PC-3 (cell line): ENCODE measurements at places on chromosomes 7 and 10. TPM values are rescaled to one million over a fixed set of nuclear protein-coding genes. Genes with fewer than 3 reads are reported as not detected.

DNA sequence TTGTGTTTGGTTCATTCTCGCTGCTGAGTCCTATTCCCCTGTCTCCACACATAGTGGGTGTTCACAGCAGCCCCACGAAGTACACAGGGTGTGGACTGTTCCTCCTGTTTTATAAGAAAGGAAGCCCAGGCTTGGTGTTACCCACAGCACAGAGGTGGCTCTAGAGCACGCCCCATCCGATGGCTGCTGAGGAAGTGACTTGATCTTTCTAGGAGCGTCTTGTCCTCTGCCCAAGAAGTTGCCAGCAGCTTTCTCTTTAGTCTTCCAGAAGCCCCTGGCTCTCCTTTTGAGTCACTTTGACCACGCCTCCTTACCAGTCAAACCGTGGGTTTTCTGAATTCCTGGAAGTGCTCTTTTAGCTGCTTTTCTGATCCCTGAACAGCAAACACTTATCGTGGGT lies 94.0 kb downstream of the GRK5 start:
- no peak for DNase-seq
- no peaks in the 10 kb centered on the region for H3K27me3 ChIP-seq
- peaks cover 54% of the 10 kb centered on the region for H3K4me1 ChIP-seq
- H3K27ac ChIP-seq = no peak overlapping the region
- H3K4me3 ChIP-seq = no peak overlapping the region

- no peak for DNase-seq
- H3K36me3 ChIP-seq = no peaks in the 10 kb centered on the region
- no peak overlapping the region for H3K27ac ChIP-seq
- H3K27me3 ChIP-seq = no peaks in the 10 kb centered on the region
Measured at GRCh38 chr7:11788568-11788967, 43.4 kb downstream of the THSD7A start.

- H3K27ac ChIP-seq = no peak overlapping the region
- no peaks in the 10 kb centered on the region for H3K36me3 ChIP-seq
- peak; percentile 66 for DNase-seq
- no peak overlapping the region for H3K4me3 ChIP-seq
- H3K27me3 ChIP-seq = no peaks in the 10 kb centered on the region
Measured at GRCh38 chr7:24882989-24883621, 96.9 kb downstream of the OSBPL3 start.

DNA sequence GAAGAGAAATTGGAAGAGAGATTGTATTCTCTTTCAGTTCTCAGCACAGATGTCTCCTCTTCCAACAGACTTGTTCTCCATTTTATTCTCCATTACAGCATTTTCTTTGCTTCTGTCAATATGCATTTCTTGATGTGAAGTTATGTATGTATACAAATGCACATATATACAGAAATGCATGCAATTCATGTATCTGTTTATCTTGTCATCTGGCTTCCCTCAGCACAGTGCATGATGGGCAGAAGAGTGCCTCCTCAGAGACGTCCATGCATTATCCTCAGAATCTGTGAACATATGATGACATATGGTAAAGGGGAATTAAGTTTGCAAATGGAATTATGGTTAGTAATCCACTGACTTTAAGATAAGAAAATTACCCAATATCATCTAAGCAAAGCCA lies 106.7 kb upstream of the VWC2 start:
- H3K27me3 ChIP-seq = peaks cover 19% of the 10 kb centered on the region
- H3K27ac ChIP-seq = no peak overlapping the region
- H3K4me1 ChIP-seq = no peaks in the 10 kb centered on the region
- no peaks in the 10 kb centered on the region for H3K36me3 ChIP-seq
- H3K4me3 ChIP-seq = no peak overlapping the region

DNA sequence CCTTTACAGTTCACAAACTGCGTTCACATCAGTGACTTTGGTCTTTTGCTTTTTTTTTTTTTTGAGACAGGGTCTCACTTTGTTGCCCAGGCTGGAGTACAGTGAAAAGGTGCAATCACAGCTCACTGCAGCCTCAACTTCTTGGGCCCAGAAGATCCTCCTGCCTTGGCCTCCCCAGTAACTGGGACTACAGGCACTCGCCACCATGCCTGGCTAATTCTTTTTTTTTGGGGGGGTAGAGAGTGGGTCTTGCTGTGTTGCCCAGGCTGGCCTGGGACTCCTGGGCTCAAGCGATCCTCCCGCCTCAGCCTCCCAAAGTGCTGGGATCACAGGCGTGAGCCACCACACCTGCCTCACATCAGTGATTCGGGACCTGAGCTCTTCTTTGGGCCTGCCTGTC lies 35.7 kb upstream of the UNCX start:
- peaks cover 10% of the 10 kb centered on the region; the same call in 1 of the 2 replicates for H3K4me1 ChIP-seq
- H3K36me3 ChIP-seq = no peaks in the 10 kb centered on the region
- no peak for DNase-seq
- H3K27me3 ChIP-seq = no peaks in the 10 kb centered on the region

FAM180A gene
- total RNA-seq = not detected in 2 replicates

GRCh38 chr7:147756300-147756699 lies 834.3 kb upstream of the C7orf33 start:
- H3K27ac ChIP-seq = no peak overlapping the region
- H3K4me1 ChIP-seq = no peaks in the 10 kb centered on the region
- no peaks in the 10 kb centered on the region for H3K36me3 ChIP-seq

ABCB1 gene
- not detected in 2 replicates for total RNA-seq

NUTM2E gene
- total RNA-seq = 0.58 TPM in 1 of 2 replicates, not detected in the other

DNA sequence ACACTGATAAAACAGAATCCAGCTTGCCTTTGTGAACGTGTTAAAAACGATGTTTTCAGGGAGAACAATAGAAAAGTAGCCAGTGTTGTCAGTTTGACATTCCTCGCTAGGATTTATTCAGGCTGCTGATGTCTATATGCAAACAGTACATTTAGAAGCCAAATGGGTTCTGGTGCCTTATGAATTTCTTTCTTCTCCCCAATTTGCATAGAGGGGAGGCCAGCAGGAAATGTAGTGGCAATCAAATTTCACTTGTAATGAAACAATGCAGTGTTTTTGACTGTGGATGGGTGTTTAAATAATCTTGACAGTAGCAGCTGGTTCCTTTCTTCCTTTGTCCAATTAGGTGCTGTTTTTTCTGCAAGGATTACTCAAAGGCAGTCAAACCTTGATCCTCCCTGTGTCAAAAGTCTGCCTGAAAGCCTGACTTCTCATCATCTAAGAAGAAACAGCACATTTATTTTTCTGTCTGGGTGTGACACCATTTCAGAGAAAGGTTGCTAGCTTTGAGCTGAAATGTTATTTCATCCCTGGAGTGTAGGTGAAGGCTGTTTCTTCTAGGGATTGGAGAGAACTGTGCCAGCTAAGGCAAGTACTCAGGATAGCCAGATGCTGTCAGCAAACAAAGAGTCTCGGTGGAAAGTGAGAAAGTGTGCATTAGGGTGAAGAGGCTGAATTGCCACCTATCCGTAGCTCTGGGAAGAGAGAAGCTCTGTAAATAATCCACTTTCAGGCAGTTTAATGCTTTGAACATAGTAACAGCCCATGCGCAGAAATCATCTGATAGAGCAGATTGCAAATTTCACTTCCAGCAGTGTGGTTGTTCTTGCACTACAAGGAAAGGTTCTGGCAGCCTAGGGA lies 36.6 kb upstream of the ZNRF2 start:
- H3K27ac ChIP-seq = no peak overlapping the region
- H3K36me3 ChIP-seq = no peaks in the 10 kb centered on the region
- H3K4me3 ChIP-seq = no peak overlapping the region
- H3K4me1 ChIP-seq = no peaks in the 10 kb centered on the region

GRCh38 chr7:48041653-48041970 lies 6.3 kb downstream of the C7orf57 start:
- peak overlapping the region; percentile 55 for H3K27ac ChIP-seq
- H3K4me3 ChIP-seq = no peak overlapping the region
- DNase-seq = peak; percentile 52
- H3K36me3 ChIP-seq = no peaks in the 10 kb centered on the region
- peaks cover 22% of the 10 kb centered on the region for H3K4me1 ChIP-seq
- H3K27me3 ChIP-seq = no peaks in the 10 kb centered on the region

DNA sequence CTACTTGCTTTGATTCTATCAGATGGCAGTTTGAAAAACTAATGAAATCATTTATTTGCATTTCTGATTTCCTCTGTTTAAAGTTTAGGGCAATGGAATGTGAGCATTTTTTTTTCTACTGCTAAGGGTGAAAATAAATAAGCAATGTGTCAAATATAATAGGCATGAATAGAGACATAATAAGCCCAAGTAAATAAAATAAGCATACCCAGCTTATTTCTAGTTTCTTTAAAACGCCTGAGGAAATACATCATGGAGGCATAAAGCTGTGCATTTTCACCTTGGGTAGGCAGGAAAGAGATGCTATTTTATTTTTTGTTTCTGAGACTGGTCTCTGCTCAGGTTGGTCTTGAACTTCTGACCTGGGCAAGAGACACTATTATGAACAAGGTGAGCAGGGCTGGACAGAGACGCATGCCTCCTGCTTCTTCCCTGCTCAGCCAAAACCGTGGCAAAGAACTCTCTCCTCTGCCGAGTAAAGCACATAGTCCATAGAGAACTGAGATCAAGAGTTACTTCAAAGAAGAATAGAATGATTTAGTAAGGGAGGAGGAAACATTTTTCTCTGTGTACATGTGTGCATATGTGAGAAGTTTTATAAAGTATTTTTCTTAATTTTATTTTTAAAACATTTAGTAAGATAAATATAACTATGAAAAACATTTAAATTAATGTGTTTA lies 138.1 kb downstream of the GNAI1 start:
- DNase-seq = no peak
- H3K27ac ChIP-seq = no peak overlapping the region
- peaks cover 13% of the 10 kb centered on the region for H3K4me1 ChIP-seq
- no peak overlapping the region for H3K4me3 ChIP-seq
- H3K36me3 ChIP-seq = no peaks in the 10 kb centered on the region
- H3K27me3 ChIP-seq = no peaks in the 10 kb centered on the region

DNA sequence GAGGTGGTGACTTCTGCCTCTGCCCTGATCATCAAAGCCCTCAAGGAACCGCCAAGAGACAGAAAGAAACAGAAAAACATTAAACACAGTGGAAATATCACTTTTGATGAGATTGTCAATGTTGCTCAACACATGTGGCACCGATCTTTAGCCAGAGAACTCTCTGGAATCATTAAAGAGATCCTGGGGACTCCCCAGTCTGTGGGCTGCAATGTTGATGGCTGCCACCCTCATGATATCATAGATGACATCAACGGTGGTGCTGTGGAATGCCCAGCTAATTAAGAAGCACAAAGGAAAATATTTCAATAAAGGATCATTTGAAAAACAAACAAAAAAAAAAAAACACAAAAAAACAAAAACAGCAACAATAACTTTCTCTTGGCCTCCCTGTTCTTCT lies 59.5 kb upstream of the TOMM7 start:
- H3K36me3 ChIP-seq = no peaks in the 10 kb centered on the region
- H3K4me1 ChIP-seq = no peaks in the 10 kb centered on the region

DNA sequence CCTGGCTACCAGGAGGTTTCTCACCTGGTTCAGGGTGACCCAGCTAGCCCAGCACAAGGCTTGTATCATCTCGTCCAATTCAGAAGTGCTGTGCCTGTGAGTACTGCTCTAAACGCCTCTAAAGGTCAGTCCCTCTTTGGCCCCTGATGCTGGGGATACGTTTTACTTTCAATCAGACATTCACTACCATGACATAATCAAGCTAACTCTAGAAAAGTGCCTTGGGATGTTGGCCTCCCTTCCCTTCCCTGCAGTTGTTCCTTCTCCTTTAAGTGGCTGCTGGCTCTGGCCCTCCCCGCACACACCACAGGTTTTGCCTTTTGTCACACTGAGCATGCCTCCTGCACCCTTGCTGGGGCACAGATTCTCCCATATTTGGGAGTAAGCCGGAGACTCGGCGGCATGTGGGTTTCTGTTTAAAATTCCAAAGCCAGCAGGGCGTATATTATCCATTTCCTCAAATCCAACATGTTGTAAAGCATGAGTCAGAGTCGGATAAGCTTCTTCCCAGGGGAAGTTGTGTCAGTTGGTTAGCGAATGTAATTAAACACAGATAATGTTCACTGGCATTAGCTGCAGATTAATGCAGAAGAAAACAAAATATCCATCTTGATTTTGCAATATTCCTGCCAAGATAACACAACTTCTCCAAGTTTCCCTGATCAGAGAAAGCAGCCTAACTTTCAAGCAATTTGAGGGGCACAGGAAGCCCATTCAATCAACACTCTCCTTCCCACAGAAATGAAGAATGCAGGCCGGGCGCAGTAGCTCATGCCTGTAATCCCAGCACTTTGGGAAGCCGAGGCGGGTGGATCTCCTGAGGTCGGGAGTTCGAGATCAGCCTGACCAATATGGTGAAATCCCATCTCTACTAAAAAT lies 31.8 kb upstream of the VCL start:
- peaks cover 27% of the 10 kb centered on the region for H3K4me1 ChIP-seq
- peak overlapping the region; percentile 6 for H3K4me3 ChIP-seq
- DNase-seq = peak; percentile 100
- H3K27me3 ChIP-seq = no peaks in the 10 kb centered on the region
- no peaks in the 10 kb centered on the region for H3K36me3 ChIP-seq

DNA sequence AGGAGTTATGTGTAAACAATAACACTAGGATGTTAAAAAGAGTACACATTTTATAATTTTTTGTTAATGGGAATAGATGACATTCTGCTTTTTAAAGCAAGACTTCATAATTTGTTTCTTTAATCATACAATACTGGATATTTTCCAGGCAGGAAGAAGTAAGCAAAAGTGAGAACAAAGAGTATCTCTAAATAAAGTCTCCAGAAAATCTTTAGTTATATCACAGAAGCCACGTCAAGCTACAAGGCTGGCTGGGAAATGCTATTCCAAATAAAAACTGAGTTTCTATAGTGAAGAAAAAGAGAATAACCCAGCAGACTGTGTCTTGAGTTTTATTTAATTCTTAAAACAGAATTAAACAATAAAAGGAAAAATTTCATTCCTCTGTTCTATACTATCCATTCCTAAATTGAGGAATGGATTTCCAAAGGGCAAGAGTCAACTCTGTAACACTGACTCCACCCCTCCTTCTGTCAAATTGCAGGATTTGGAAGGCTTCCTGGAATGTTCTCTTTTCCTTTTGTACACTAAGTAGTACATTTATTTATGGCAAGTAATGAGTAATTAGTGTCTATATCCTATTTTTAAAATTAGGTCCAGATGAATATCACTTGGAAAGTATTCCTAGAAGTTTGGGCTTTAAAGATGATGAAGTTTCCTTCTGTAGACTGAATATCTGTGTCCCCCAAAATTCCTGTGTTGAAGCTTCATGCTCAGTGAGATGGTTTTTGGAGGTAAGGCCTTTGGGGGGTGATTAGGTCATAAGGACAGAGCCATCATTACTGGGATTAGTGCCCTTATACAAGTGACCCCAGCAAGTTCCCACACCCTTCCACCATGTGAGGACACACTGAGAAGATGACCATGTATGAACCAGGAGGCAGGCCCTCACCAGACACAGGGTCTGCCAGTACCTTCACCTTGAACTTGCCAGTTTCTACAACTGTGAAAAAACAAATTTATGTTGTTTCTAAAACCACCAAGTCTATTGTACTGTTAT lies 290.9 kb downstream of the CRPPA start:
- H3K4me1 ChIP-seq = peaks cover 23% of the 10 kb centered on the region
- H3K27ac ChIP-seq = peak overlapping the region; percentile 55
- peak; percentile 26 for DNase-seq
- peak overlapping the region; percentile 42; the same call in 1 of the 2 replicates for H3K4me3 ChIP-seq
- H3K36me3 ChIP-seq = no peaks in the 10 kb centered on the region

ASAH2 gene
- total RNA-seq = 0.75 and 14.0 TPM in 2 replicates
